Hypothalamus (tissue), 51 donors: ENCODE measurements at places on chromosomes 2 and 18.

DNA sequence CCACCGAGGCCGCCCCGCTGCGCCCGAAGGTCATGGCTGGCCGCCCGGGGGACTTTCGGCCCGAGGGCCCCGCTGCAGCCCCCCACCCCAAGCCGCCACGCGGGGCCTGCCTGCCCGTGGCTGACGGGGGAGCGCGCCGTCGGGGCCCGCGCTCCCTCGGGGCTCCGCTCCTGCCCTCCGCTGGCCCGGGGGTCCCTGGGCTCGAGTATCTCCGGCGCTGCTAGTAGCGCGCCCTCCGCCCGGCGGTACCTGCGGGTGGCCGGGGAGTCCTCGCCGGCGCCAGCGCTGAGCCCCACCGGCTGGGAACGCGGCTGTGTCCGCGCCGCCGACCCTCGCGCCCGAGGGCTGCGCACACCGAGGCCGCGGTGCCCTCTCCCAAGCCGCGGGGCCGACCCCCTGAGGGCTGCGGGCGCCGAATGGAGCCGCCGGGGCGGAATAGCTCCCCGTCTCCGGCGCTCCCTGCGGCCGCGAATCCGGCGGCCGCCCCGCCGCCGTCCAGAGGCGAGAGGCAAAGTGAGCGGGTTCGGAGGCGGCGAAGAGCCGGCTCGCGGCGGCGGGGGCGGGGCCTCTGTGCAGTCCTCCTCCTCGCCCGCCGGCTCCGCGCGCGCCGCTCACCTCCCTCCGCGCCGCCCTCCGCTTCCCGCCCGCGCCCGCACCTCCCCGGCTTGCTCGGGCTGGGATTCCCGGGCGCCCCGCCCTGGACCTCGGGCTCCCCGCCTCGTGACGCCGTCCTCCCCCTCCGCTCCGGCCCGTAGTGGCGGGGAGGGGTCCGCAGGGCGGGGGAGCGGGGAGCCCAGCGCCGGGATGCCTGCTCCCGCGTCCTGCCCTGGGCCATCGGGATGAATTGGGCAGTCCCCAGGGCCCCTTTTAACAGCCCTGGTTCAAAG, at the start of gene KCNG3:
Gene KCNG3 (minus strand): TSS at position 515 of the 887 bp plus-strand sequence. CDS start 481 bp downstream, at position 34.
- no peak for DNase-seq

- no peak for DNase-seq
These were observed 92.7 kb upstream of the ETAA1 start for GRCh38 chr2:67304300-67304890.

DNA sequence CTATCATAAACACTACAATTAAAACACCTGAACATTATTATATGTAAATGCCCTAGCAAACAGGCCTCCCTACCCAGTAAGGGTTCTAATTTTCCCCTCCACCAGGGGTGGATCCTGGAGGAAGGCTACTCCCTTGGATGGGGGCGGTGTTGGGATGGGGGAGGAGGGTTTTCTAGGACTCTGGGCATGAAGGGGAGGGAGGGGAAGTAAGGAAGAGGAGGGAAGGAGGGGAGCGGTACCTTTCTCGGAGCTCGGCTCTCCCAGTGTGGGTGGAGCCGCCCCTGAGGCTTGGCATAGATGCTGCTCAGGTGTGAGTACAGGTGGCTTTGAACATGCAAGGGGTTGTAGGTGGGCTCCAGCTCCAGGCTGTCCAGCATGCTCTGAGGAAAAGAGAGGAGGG, 5.4 kb downstream of the DOK1 start:
- DNase-seq, result no peak

GRCh38 chr2:76073992-76074604, 363.4 kb upstream of the GCFC2 start:
- no peak for DNase-seq

DNA sequence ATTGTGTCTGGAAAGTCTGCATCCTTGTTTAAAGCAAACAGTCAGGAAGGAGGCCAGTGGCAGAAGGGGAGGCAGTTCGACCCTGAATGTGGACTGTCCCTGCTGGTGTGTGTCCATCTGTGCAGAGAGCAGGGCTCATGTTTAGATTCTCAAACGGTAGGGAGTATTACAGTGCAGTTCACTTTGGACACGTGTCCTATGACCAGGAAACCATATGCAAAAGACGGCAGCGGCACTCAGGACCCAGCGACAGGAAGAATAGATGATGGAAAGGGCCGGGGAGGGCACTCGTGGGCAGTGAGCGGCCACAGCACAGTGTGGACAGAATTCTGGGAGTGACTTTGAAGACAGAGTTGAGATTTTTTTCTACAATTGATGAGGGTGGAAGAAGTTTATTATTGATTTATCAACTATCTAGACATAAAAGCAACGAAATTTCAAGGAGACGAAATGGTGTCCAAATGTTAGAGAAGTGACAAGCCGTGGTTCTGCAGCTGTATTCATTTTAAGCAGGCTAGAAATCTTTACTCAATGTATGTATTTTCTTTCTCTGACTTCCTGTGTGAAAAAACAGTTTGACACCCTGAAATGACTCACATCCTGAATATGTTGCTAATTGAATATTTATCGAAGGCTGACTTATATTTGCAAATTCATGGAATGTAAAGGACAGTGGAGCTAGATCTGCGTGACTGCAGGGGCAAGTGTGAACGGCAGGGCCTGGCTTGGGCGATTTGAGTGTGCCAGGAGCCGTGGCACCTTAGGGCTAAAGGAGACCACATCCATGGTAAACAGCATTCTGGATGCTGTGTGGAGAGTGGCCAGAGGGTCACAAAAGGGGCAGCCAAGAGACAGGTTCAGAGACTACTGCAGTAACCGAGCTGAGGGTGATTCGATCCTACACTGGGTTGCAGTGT, 214.2 kb downstream of the PTGR3 start:
- DNase-seq, result no peak

GRCh38 chr2:118841828-118842461, 5.5 kb downstream of the EN1 start:
- no peak for DNase-seq

DNA sequence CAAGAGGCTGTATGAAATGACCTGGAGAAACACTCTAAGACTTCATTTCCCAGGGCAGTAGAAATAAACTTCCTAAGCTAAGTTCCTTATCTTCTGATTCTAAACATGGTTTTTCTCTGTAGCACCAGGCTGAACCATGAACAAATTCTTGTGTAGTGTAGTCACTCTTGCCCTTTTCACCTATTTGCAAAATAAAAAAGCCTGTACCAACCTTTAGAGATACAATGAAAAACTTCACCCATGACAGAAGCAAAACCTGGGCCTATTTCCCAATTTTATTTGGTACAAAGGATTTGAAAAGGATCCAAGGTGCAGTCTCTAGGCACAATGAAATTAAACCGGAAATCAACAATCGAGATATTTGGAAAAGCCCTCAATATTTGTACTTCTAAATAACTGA, 43.6 kb downstream of the POLR1A start:
- DNase-seq, result no peak

DNA sequence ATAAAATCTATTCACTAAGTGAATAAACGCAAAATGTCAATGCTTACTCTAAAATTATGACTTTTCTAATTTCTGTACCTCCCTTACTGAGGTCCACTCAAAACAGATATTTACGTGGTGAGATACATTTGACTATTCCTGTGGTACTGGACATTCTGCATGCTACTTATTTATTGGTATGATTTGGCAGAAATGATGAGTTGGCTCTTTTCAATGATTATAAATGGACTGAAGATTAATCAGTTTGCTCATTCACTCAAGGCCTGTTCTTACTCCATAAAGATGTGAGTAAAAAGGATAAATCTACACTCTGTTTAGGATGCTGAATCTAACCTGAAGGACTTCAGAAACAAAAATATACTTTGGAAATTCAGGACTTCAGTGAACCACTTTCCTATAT, 98.8 kb downstream of the OLA1 start:
- DNase-seq, result no peak

- no peak for DNase-seq
These were observed 206.9 kb downstream of the MYO1B start for GRCh38 chr2:191452065-191452464.

DNA sequence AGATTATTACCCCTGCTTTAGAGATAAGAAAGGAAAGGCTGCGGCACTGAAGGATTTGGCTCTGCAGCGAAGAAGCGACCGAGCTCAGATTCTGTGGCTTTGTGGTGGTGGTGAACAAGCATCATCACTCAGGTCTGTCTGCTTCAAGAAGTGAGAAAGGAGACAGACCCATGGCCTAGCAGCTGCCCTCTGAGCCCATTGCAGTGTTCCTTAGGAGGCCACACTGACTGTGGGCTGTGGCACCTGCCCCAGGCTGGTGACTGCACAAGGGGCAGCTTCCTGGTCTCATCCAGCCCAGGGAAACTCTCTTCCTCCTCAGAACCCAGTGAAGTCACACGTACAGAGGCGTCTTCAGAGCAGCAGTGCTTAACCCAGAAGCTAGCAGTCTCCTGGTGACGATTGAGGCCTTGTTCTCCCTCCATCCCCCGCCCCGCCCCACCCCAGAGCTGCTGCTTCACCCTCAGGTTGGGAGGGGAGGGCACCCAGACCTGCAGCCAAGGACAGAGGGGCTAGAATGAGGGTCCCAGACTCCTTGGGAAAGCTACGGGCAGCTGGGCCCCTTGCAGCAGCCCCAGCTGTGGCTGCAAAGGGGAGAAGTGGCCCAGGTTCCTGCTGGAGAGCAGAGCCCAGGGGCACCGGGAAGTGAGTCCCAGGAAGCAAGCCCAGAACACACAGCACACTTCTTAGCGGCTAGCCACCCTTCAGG, 22.2 kb downstream of the BIN1 start:
- no peak for DNase-seq

DNA sequence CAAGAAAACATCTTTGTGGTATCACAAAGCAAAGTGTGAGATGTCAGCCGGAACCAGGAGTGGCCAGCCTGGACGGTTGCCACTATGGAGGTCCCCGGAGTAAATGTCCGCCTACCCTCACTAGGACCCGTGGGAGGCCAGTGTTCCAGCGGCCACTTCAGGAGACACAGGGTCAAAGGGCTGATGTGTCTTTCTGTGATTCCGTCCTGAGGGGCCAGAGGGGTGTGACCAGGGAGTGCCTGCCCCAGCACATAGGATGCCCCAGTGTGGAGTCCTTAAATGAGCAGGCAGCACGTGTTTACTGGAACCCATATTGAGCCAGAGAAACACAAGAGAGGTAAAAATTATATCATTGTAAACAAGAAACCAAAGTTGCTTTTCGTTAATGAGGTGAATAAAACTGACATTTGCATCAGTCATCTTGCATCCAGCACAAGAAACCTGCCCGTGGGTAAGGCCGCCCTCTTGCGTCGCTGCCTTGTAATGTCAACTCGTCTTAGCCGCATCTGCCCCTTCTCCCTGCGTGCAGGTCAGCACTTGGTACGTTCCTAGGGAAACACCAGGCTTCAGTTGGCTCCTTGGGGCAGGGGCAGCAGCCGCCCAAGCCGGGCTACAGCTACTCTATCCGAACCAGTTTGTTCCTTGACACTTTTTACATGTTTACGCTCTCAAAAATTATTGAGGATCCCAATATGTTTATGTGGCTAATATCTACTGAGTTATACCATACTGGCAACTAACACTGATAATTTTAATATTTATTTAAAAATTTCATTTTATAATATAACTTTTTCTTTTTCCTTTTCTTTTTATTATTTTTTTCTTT, 46.7 kb upstream of the LAPTM4A start:
- DNase-seq, result peak; percentile 74

GRCh38 chr2:158599609-158600008, 142.9 kb downstream of the PKP4 start:
- DNase-seq, result no peak

DNA sequence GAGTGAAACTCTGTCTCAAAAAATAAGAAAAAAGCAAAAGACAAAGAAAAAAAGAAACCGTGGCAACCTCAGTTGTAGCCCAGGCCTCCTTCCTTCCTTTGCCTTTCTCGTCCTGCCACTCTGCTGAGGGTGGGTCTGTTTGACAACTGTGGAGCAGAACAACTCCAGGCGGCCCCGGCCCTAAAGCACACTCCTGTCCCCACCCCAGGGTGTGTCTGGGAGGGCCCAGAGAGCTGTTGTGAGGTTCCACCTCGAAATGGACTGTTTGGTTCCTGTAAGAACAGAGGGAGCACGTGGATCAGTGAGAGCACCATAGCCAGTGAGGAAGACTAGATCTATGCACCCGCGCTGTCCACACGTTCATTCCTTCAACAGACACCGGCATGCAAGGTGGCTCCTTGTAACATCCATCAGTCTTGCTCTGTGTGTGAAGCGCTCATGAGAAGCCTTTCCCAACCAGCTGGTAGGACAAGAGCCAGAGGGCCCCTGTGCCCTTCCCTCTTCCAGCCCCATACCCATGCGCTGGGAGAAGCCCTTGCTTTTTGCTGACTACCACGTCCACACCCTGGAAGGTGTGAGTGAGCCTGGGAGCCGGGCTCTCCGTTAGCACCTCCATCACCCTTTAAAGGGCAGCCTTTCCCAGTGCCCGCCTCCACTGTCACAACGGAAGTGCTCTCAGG, 61.6 kb downstream of the SOWAHC start:
- DNase-seq, result no peak

DNA sequence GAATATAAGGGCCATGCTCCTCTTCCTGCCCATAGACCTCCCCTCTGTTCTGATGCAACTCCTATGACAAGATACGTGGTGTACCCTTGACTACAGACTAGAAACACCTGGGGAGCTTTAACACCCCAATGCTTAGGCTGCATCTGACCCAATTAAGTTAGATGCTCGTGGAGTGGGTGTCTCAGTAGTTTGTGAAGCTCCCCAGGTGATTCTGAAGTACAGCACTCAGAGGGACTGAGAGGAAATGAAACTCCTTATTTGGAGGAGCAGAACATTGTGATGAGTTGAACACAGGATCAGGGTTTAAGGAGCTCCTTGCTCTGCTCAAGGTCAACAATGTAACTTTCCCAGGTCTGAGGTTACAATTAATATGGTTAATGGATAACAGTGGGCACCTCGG, 80.3 kb upstream of the TTC39C start:
- no peak for DNase-seq

GRCh38 chr2:184524551-184525382, 73.6 kb upstream of the ZNF804A start:
- DNase-seq, result no peak

GRCh38 chr2:133760376-133760775, 192.1 kb upstream of the NCKAP5 start:
- DNase-seq, result no peak

- DNase-seq, result no peak
These were observed 38.7 kb downstream of the IL1R2 start for GRCh38 chr2:102030502-102030854.

DNA sequence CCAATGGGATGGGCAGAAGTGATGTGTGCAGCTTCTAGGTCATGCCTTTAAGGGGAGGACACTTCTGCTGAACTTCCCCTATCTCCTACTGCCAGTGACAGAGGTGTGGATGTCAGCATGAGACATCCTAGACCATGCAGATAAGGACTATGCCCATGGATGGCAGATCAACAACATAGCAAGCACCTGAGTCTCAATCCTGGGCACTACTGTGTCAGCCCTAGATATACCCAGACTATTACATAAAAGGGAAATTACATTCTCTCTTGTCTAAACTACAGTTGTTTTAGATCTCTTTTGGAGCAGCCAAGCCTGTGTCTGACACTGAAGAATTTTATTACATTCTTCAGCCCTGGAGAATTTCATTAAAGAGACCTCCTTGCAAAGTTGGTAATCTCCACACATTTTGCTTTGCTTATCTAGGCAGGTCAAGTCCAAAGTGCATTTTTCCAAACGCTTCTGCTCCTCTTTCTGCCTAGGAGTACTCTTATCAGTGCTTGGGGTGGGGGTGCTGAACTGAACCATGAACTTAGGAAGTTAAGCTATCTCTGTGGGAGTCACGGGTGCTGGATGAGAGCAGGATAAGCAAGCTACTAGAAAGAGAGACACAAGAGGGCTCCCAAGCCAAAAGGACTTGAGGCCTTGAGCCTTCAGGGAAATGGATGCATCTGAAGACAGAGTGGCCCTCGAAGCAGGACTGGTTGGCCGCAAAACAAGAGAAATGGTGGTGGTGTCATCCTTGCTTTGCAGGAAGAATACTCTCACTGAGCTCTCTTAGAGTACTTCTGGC, 95.2 kb upstream of the SPRED2 start:
- no peak for DNase-seq
